ENCODE measurements at places on chromosomes 12 and 14.

DNA sequence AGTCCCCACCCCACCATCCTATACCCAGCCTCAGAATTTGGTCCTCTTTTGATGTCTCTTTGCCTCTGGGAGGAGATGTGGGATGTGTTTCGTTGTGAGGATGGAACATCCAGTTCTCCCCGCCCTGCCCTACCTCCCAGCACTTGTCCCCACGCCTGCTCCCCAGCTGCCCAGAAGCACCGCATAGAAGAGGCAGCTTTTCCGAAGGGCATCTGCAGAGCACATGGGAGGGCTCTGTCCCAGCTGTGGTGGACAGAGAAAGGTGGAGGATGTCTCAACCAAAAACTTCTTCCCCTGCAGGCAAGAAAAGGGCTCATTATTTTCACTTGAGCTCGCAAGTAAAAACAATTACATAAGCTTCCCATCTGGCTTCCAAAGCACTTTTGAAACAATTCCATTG lies 302.6 kb downstream of the PCNX1 start:
- no peak for DNase-seq

DNA sequence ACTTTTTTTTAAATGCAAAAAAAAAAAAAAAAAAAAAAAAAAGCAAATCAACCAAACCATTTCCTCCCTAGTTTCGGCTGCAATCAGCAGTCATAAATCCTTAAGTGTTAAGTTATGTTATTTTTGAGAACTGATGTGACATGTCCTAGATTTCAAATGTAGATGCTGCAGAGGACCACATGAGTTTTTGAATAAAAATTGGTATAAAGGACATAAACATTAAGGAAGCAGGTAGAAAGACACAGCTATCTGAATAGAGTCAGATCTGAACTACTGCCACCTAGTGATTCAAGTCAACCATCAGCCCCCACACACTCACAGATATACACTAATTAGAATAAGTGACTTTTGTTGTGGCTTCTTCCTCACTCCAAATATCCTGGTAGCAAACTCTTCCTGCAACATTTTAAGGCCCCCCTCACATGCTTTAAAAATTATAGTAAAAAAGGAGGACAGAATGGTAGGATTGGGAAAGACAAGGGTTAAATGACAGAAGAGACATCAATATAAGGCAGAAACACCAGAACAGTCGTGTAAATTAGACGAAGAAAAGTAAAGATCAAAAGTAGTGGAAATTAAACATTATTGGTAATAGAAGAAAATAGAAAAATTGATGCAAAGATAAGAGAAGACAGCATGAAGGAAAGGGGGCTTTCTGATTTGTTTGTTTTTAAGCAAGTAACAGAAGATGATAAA lies 394.5 kb upstream of the ATP2B1 start:
- DNase-seq, result no peak

DNA sequence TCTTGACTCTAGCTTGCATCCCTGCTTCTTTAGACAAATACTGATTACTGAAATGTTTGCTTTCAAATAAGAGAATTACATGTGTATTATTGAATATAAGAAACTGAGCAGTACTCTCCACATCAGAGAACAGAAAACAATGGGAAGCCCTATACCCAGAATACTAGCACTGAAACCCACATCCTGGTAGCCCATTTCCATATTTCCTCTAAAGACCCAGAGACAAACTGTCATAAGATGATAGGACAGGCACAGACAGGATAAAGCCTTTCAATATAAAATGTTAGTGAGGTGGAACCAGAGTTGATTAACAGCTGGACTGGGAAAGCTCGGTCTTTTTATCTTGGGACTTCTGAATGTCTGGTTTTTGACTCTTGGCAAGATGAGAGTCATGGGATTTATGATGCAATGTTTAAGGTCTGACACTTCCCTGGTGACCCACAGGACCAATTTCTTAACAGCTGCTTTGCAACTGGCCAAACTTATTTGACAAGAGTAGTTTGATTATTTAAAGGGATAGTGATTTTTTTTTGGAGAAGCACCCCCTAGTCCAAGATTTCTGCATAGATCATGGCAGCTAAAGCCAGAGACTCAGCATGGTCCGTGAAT lies 166.9 kb upstream of the ATXN7L3B start:
- no peak for DNase-seq

DNA sequence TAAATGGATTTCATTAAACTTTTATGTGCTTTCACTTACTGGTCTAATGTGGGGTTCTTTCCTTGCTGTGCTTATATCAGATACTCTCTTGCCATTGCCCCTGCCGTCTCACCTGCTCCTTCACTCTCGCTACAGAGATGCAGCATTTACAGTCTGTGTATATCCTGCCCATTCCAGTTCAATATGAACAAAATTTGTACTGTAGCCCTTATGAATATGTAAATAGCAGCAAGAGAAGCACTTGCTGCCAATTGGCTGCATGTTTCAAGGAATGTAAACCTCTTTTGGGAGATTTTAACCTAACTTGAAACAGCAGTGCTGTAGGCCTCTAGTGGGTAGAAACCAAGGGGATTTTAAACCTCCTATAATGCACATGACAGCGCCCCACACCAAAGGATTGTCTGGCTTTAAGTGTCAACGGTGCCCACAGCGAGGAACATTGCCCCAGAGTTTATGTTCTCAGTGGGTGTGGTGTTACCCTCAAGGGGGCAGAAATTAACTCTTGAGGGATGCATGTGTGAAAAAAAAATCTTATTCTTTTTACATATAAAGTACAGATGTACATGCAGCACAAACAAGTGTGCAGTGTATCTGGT lies 19.1 kb downstream of the PCNX1 start:
- DNase-seq, result no peak

GRCh38 chr12:84814664-84815245 lies 97.8 kb downstream of the SLC6A15 start:
- no peak for DNase-seq

DNA sequence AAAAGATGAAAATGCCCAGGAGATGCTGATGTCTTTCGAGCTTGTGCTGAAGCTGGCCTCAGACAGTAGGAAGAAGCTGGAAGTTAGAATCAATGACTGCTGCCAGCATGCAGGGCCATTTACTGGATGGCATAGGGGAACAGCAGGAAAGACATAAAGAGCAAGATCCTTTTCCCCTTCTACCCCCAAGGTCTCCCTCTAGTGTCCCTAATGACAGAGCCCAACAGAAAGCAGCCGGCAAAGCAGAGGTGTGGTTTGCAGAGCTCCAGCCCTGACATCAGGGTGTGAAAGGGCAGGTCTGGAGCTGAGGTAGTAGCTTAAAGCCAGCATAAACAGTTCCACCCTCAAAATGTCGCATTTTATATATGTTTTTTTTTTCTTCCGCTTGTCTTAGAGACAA lies 1560.7 kb upstream of the TMEM132C start:
- no peak for DNase-seq

DNA sequence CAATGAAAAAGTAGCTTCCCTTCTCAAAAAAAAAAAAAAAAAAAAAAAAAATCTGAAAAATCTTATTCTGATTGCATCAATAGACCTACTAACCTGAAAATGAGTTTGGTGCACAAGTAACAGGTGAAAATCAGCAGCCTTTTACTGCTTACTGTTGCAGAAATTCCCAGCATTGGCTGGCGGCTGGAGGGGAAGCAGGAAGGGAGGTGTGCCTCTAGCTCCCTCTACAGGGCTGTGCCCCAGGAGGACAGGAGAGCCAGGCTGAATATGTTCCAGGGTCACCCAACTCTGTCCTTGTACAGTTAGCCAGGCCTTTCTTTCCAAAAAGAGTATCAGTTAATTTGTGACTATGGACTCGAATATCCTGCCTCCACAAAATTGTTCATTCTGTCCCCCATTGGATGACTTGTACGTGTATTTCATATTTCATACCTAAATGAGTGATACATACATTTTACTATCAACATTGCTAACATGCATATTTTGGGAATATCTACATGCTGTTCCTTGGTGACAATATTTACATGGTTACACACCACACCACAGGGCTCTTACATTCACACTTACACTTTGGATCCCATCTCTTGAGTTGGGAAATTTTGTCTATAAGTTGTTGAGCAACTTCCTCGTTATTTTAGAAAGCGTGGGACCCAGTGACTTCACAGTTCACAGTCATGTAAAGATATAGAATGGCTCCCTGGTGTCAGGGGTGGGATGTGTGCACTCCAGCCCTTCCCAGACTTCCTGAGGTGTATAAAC lies 124.8 kb downstream of the SAMD4A start:
- DNase-seq, result no peak

DNA sequence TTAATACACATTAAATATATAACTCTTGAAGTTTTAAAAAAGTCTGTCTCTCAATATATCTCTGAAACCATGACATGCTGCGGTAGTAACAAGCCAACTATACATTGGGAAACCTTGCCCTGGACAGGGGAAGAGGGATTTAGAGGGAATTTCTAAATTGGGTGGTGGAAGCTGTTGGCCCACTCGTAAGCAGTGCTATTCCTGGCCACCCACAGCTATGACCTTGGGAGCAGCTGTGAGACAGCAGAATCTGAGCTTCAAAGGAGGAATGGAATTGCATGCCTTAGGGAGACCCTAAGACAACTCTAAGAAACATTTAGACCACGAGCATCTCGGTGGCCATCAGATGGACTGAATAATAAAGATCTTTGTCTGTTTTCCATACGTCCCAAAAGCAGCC lies 15.8 kb upstream of the GCH1 start:
- DNase-seq, result no peak

- DNase-seq, result no peak
These were observed 42.0 kb downstream of the LTBP2 start for GRCh38 chr14:74569806-74570591.

GRCh38 chr14:104657101-104657524 lies 32.3 kb upstream of the INF2 start:
- no peak for DNase-seq

GRCh38 chr12:69001251-69001650 lies 68.3 kb upstream of the CPM start:
- DNase-seq, result no peak

- DNase-seq, result no peak
These were observed 41.6 kb downstream of the ACACB start for GRCh38 chr12:109157986-109158385.

- peak; percentile 25 for DNase-seq
These were observed 953 bp downstream of the MAPK1IP1L start for GRCh38 chr14:55052269-55052930.

- no peak for DNase-seq
These were observed 67.5 kb downstream of the TMX1 start for GRCh38 chr14:51307551-51307950.

GRCh38 chr14:61585598-61586543 lies 109.4 kb upstream of the HIF1A start:
- DNase-seq, result peak; percentile 84
